ENCODE measurements at places on chromosomes 7 and 10. TPM values are rescaled to one million over a fixed set of nuclear protein-coding genes. Genes with fewer than 3 reads are reported as not detected.

GRCh38 chr10:125055446-125055845 is 104.9 kb downstream of the CTBP2 start:
- no peaks in the 10 kb centered on the region for H3K4me1 ChIP-seq
- peaks cover 14% of the 10 kb centered on the region for H3K27me3 ChIP-seq
- H3K36me3 ChIP-seq: no peaks in the 10 kb centered on the region
- no peak for DNase-seq
- H3K4me3 ChIP-seq: no peak overlapping the region

- DNase-seq: no peak
- no peak overlapping the region for H3K4me3 ChIP-seq
- H3K27ac ChIP-seq: no peak overlapping the region
- H3K4me1 ChIP-seq: peaks cover 3% of the 10 kb centered on the region
These were observed 75.3 kb upstream of the CPXM2 start for GRCh38 chr10:123966896-123967231.

DNA sequence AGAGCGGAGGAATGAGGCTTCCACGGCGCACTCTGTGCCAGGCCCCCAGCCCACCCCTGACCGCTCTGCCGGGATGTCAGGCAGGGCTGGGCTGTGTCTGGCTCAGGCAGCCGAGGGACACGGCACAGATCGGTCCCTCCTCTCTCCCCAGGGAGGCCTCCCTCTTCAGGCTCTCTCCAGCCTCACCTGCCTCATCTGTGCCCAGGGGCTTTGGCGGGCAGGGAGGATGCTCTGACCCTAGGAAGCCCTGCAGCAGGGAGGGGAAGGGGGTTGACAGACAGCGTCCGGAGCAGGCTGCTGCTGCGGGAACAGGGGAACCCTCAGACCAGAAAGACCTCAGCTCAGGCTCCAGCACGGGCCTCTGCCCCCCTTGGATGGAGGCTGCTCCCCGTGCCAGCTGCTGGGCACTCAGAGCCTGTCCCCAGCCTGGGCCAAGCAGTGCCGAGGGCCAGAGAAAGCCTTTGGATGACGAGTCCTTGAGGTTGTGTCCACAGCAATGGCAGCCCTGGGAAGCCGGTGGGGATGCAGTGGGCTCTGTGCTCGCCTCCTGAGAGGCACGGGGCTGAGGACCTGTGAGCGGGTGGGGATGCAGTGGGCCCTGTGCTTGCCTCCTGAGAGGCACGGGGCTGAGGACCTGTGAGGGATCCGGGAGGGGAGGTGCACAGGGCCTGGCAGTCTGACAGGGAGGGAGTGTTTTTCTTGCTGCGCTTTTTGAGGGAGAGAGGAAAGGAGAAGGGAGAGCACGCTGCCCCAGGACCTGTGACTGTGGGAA is 66.9 kb downstream of the FOXL3 start:
- H3K36me3 ChIP-seq: peaks cover 2% of the 10 kb centered on the region
- peaks cover 25% of the 10 kb centered on the region for H3K4me1 ChIP-seq
- no peak for DNase-seq
- H3K27me3 ChIP-seq: no peaks in the 10 kb centered on the region

GRCh38 chr7:4479367-4480039 is 202.6 kb upstream of the FOXK1 start:
- DNase-seq: peak; percentile 47
- H3K4me1 ChIP-seq: no peaks in the 10 kb centered on the region
- no peaks in the 10 kb centered on the region for H3K36me3 ChIP-seq

- peaks cover 2% of the 10 kb centered on the region for H3K27me3 ChIP-seq
- H3K36me3 ChIP-seq: no peaks in the 10 kb centered on the region
- H3K4me1 ChIP-seq: no peaks in the 10 kb centered on the region
- no peak overlapping the region for H3K27ac ChIP-seq
These were observed 234.0 kb upstream of the CXCL12 start for GRCh38 chr10:44618910-44619309.

- peaks cover 63% of the 10 kb centered on the region for H3K4me1 ChIP-seq
- no peaks in the 10 kb centered on the region for H3K27me3 ChIP-seq
- peaks cover 84% of the 10 kb centered on the region for H3K36me3 ChIP-seq
- DNase-seq: no peak
- no peak overlapping the region for H3K4me3 ChIP-seq
These were observed 19.6 kb downstream of the ARID5B start for GRCh38 chr10:61921143-61921542.

DNA sequence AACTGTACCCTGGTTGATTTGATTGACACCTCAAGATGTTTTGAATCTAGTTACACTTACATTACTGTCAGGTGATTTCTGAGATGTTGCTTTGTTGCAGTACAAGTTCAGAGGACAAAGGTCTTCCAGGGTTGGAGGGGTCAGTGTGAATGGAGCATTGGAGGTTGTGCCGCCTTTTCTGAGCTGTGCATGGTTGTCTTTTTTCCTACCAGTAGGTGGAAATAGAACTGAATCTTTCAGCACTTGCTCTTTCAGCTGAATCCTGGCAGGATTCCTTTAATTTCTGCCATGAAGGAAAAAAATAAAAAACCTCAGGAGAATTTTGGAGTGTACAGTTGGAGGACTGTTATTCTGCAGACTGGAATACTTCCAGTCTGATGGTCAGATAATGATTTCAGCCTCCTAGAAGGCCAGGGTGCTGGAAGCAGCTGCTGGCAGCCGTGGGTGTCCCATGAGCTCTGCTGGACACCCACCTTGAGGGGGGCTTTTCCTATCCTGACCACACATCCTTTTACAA is 82.7 kb downstream of the PLCE1 start:
- no peak overlapping the region for H3K4me3 ChIP-seq
- DNase-seq: no peak
- H3K36me3 ChIP-seq: no peaks in the 10 kb centered on the region
- no peak overlapping the region for H3K27ac ChIP-seq
- no peaks in the 10 kb centered on the region for H3K4me1 ChIP-seq
- peaks cover 9% of the 10 kb centered on the region for H3K27me3 ChIP-seq

- DNase-seq: peak; percentile 13
- H3K27ac ChIP-seq: no peak overlapping the region
- H3K4me1 ChIP-seq: no peaks in the 10 kb centered on the region
- H3K36me3 ChIP-seq: no peaks in the 10 kb centered on the region
These were observed 50.2 kb upstream of the PODXL start for GRCh38 chr7:131606346-131607290.

DNA sequence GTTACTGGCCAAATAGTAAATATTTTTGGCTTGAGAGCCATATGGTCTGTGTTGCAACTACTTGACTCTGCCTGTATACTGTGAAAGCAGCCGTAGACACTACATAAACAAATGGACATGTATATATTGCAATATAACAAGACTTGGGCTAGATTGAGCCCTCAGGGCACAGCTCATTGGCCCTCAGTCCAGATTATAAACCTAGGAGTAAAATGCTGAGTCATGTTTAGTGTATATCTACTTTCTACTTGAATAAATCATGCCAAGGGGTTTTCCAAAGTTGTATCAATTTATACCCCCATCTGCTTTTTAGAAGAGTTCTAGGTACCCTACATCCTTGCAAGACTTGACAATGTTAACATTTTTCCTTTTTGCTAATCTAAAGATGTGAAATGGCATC is 27.4 kb upstream of the POU6F2 start:
- no peak for DNase-seq
- H3K27me3 ChIP-seq: peaks cover 12% of the 10 kb centered on the region
- no peaks in the 10 kb centered on the region for H3K4me1 ChIP-seq

DNA sequence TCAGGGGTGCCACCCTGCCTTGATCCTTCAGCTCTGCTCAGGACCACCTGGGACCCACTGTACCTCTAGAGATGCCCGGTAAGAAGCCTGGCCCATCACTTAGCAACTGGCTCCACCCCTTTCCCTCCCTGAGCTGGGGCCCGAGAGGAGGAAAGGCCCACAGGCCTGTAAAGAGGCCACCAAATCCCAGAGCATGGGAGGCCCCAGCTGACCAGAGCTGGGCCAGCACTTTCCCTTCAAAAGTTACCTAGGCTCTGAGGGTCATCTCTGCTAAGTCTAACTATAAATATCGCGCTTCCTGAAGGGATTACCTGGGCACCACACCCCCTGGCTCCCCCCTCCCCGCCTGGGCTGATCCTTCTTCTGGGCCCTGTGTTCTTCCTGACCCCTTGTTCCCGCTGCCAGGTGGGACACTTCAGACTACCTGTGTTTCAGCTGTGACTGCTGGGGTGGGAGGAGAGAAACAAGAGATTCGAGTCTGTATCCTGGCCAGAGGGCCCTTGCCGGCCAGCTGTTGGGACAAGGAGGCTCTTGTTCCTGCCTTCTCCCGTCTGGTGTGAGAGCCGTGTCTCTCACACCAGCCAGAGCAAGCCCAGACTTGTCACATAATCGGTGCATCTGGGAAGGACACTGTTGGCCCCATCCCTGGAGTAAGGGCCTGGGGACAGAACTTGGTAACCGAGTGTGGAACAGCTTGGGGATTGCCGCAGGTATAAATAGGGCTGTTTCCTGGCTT is 22.8 kb upstream of the ANKRD2 start:
- H3K27me3 ChIP-seq: no peaks in the 10 kb centered on the region
- H3K36me3 ChIP-seq: no peaks in the 10 kb centered on the region
- H3K27ac ChIP-seq: no peak overlapping the region
- H3K4me1 ChIP-seq: no peaks in the 10 kb centered on the region

GRCh38 chr10:98397089-98397600 is 17.8 kb downstream of the PYROXD2 start:
- DNase-seq: no peak
- peaks cover 3% of the 10 kb centered on the region for H3K4me1 ChIP-seq
- no peak overlapping the region for H3K4me3 ChIP-seq
- H3K27me3 ChIP-seq: no peaks in the 10 kb centered on the region
- no peak overlapping the region for H3K27ac ChIP-seq

DNA sequence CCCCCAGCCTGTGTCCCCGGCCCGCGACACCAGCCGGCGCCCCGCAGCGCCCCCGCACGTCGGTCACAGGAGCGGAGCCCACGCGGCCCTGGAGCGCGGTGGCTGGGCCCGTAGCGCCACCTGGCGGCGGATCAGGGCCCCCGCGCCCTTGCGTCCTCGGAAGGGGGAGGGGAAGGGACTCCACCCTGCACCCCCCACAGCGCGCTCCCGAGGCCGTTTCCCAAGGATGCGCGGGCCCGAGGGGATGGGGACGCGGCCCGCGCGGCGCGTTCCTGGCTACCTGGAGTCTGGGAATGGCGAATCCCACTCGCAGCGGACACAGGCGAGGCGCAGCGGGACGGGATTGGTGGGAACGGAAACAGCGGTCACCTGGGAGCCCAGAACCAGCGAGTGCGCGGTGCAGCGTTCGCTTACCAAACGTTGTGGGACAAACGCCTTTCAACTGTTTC is 23.8 kb upstream of the MKI67 start:
- H3K27me3 ChIP-seq: no peaks in the 10 kb centered on the region
- peaks cover 21% of the 10 kb centered on the region for H3K4me1 ChIP-seq
- H3K36me3 ChIP-seq: no peaks in the 10 kb centered on the region
- DNase-seq: peak; percentile 89
- peak overlapping the region; percentile 60 for H3K4me3 ChIP-seq
- H3K27ac ChIP-seq: no peak overlapping the region

DNA sequence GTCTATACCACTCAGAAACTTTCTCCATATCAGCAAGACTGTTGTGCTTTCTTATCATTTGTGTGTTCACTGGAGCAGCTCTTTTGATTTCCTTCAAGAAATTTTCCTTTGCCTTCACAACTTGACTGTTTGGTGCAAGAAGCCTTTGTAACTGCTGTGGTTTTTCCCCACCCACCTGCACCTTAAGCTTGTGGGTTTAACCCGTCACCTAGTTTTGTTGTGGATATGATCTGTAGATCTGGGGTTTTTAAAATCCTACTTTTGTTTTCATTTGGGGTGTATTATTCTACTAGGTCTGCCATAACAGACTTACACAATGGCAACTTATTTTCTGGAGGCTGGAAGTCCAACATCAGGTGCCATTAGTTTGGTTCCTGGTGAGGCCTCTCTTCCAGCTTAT is 30.5 kb upstream of the CHST3 start:
- no peaks in the 10 kb centered on the region for H3K27me3 ChIP-seq
- peaks cover 29% of the 10 kb centered on the region for H3K4me1 ChIP-seq
- peak; percentile 84 for DNase-seq
- H3K4me3 ChIP-seq: peak overlapping the region; percentile 0

- H3K27me3 ChIP-seq: no peaks in the 10 kb centered on the region
- no peak for DNase-seq
- H3K27ac ChIP-seq: no peak overlapping the region
- no peak overlapping the region for H3K4me3 ChIP-seq
- H3K4me1 ChIP-seq: peaks cover 3% of the 10 kb centered on the region
- no peaks in the 10 kb centered on the region for H3K36me3 ChIP-seq
These were observed 69.0 kb downstream of the AHR start for GRCh38 chr7:17367502-17367901.

- peaks cover 11% of the 10 kb centered on the region for H3K4me1 ChIP-seq
- no peak for DNase-seq
- H3K27me3 ChIP-seq: no peaks in the 10 kb centered on the region
- no peak overlapping the region for H3K27ac ChIP-seq
These were observed 128.0 kb downstream of the USP6NL start for GRCh38 chr10:11483201-11484148.

GRCh38 chr7:108045154-108045553 is 42.2 kb upstream of the LAMB1 start:
- no peaks in the 10 kb centered on the region for H3K4me1 ChIP-seq
- no peaks in the 10 kb centered on the region for H3K36me3 ChIP-seq
- no peak overlapping the region for H3K27ac ChIP-seq
- no peak for DNase-seq
- no peak overlapping the region for H3K4me3 ChIP-seq

- DNase-seq: no peak
- no peaks in the 10 kb centered on the region for H3K4me1 ChIP-seq
- no peak overlapping the region for H3K27ac ChIP-seq
- peaks cover 32% of the 10 kb centered on the region for H3K27me3 ChIP-seq
- no peak overlapping the region for H3K4me3 ChIP-seq
These were observed 42.9 kb upstream of the CNPY1 start for GRCh38 chr7:155589001-155589980.

DNA sequence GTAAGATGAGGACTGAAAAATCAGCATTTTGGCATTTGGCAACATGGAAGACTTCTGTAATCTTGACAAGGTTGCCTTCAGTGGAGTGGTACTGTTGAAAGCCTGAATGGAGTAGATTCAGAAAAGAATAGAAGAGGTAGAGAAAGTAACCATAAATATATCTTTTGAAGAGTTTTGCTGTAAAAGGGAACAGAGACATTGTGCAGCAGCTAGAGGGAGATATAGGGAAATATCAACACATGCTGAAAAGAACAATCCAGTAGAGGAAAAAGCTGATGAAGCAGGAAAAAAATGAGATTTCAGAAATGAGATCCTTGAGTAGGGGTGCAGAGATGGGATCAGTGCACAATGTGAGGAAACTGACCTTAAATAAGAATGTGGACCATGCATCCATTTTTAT is 60.0 kb downstream of the RAPGEF5 start:
- H3K4me3 ChIP-seq: no peak overlapping the region
- no peaks in the 10 kb centered on the region for H3K36me3 ChIP-seq
- no peak overlapping the region for H3K27ac ChIP-seq

GRCh38 chr10:81157681-81158080 is 620.0 kb downstream of the SH2D4B start:
- H3K36me3 ChIP-seq: no peaks in the 10 kb centered on the region
- no peak overlapping the region for H3K27ac ChIP-seq
- no peak overlapping the region for H3K4me3 ChIP-seq
- DNase-seq: no peak
- H3K27me3 ChIP-seq: no peaks in the 10 kb centered on the region
- no peaks in the 10 kb centered on the region for H3K4me1 ChIP-seq

- H3K27me3 ChIP-seq: peaks cover 29% of the 10 kb centered on the region
- no peaks in the 10 kb centered on the region for H3K36me3 ChIP-seq
- H3K4me3 ChIP-seq: no peak overlapping the region
- H3K27ac ChIP-seq: no peak overlapping the region
These were observed 4.3 kb upstream of the KCNMA1 start for GRCh38 chr10:77641788-77642397.

The IGFBP3 gene
- total RNA-seq: 0.12 TPM

The EBF3 gene
- not detected for total RNA-seq

The RAPGEF5 gene
- 1.3 TPM for total RNA-seq

The AKR1C1 gene
- total RNA-seq: 0.66 TPM

The TAC1 gene
- total RNA-seq: 0.54 TPM

The FGFR2 gene
- not detected for total RNA-seq

The SPDYE11 gene
- not detected for total RNA-seq

The PLEKHA1 gene
- total RNA-seq: 11.7 TPM

Data from activated CD4-positive, alpha-beta T cell treated with anti-CD3 and anti-CD28 coated beads for 36 hours (primary cell).